ENCODE measurements at places on chromosomes 2 and 18.

- DNase-seq, result no peak
These were observed 3.5 kb upstream of the PARD6G start for GRCh38 chr18:80250740-80251364.

- no peak for DNase-seq
These were observed 177.1 kb downstream of the TRABD2A start for GRCh38 chr2:84703831-84704230.

DNA sequence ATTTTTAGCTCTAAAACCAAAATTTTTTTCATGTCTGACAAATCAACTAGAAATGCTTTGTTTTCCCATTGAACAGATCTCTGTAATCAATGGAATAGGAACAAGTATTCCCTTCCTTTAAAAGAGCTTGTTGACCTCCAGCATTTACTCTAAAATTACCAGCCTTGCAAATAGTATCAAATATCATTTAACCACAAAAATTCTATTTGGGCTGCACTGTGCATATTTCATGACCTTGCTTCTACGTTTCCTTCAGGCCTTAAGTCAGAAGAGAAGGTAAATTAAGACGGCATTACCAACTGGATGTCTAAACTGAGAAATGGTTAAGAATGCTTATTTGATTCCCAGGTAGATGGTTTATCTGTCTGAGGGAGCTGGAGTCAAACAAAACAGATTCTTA lies 33.3 kb upstream of the NRXN1 start:
- DNase-seq, result no peak

DNA sequence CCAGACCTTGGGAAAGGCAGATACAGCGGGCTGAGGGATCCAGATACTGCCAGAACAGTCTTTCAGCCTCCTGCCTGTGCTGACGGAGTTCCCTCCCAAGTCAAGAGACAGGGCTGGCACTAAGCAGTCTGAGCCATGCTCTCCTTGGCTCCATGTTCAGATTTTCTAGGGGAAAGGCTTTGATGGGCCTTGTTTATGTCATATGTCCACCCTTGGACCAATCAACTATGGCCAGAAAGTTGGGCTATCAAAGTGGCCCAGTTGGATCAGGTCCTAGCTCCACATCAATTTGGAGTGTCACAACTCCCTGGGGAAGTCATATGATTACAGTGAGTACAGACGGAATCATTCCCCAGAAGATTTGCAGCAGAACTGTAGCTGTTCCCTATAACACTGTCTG lies 152.0 kb downstream of the GREB1L start:
- DNase-seq, result no peak

DNA sequence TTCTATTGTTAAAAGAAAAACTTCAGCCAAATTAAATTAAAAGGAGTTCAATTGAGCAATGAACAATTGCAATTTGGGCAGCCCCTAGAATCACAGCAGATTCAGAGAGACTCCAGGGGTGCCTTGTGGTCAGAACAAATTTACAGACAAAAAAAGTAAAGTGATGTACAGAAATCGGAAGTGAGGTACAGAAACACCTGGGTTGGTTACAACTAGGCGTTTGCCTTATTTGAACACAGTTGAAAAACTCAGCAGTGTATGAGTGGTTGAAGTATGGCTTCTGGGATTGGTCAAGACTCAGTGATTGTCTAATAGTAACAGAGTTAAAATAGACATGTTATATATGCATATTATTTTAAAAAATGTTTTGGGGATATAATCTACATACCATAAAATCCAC lies 98.5 kb upstream of the ZSWIM2 start:
- DNase-seq, result no peak

DNA sequence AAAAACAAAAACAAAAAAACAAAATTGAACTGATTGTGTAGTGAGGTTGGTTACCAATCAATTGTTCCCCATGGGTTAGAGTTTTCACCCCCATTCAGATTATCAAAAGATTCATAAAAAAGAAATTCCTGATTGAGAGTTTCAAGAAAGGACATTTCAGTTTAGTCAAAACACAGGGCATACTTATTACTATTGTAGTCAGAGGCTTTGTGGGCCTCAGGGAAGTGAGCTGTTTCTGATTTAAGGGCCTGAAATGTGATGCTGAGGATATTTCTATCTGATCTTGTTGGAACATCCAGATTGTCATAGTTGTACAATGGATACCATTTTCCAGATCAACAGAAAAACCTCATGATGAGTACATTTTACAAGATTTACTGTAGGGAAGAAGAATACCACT lies 368.1 kb upstream of the NETO1 start:
- no peak for DNase-seq

GRCh38 chr2:161943011-161943410 lies 131.0 kb downstream of the DPP4 start:
- DNase-seq, result no peak

DNA sequence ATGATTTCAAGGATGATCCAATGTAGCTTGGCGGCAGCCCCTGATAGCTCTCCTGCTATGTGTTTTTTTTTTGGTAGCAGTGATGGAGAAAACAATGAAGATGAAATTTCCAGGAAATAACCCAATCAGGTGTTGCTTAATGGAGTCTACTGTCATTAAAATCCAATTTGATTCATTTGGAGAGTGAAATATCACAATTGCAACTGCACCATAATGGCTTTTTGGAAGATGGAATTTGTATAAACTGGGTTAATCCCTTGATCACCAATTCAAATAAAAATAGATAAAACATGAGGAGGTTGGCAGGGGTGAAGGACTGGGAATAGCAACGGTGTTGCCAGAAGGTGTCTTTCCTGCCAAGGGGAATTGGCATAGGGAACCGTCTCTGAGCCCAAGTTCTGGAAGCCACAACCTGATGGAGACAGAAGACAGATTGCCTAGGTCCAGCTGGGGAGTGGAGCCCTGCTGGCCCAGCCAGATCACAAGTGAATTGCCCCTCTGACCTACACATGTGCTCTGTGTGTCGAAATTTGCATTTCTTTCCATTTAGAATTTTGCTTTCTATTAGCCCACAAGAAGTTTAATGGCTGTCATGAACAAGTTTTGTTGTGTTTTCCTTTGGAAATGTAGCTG lies 170.3 kb upstream of the SPRED2 start:
- DNase-seq, result no peak

GRCh38 chr2:176508984-176509740 lies 239.9 kb downstream of the MTX2 start:
- no peak for DNase-seq

GRCh38 chr2:201881741-201882140 lies 75.4 kb downstream of the CDK15 start:
- no peak for DNase-seq

DNA sequence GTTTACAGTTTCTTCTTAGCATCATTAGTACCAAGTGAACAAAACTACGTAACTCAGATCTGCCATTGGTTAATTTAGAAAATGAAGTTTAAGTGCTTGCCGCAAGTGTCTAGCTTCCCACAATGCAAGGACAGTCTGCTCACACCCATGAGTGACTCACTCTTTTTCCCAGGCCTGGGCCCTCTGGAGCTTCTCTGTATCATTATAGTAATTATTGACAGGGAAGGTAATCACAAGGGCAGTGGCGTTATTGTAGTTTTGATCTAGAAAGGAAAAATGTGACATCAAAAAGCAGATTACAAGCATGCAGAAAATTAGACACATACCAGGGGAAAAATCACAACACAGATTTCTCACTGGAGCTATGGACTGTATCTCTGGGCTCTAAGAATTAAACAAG lies 38.5 kb downstream of the NPC1 start:
- DNase-seq, result no peak
